DMS53 (cell line): ENCODE measurements at places on chromosomes 13 and 19.
A peak's percentile ranks its signal among the peaks of the same experiment; 100 is the strongest.

DNA sequence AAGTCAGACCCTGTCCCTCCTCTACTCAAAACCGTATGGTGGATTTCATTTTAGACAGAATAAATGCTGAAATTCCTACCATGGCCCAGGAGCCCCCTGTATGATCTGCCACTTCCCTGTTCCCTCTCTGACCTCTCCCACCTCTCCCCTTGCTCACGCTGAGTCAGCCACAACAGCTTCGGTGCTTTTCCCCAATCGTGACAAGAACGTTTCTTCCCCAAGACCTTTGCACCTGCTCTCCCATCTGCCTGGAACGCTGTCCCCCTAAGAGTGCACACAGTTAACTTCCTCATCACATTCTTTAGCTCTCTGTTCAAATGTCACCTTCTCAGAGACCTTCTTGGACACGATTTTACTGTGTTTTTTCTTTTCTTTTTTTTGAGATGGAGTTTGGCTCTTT is 2.3 kb downstream of the VRK3 start:
- DNase-seq, result no peak

DNA sequence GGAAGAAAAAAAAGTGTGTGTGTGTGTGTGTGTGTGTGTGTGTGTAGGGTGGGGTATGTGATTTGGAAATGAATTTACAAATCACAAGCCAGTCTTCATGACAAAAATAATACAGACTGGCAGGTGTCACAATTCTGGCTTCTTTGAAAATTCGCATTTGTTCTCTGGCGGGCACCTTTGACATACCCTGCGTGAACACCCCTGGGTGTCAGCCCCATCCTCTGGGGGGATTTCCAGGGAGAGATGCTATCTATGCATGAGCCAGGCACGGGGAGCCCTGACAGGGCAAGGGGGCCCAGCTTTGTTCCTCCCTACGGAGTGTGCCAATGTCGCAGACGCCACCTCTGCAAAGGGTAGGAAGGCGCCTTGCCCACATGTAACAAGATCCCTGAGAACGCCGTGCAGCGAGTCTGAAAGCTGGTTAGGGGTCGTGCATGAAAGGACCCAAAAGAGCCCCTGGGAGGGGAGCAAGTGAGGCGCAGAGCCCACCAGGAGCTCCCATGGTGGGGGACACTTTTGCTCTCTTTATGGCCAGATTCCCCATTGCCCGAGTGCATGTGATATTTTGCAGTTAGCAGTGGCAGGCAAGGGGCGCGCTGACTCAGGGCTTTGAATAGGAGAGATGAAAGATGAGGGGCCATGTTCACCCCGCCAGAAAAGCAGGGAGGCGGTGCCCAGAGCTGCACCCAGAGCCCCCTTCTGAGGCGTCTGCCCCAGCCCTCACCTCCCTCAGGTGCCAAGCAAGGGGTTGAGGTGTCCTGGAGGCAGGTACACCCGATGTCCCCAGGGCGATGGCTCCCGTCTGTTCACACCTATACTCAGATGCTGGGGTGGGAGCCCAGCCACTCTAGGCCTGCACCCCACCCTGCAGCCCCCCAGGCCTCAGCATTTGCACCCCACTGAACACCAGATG is 45.3 kb downstream of the KLF2 start:
- no peak for DNase-seq

GRCh38 chr13:45051315-45051714 is 62.0 kb downstream of the GPALPP1 start:
- DNase-seq, result no peak

- DNase-seq, result no peak
Observed at GRCh38 chr19:56117376-56117884, 3.7 kb downstream of the ZNF787 start.

DNA sequence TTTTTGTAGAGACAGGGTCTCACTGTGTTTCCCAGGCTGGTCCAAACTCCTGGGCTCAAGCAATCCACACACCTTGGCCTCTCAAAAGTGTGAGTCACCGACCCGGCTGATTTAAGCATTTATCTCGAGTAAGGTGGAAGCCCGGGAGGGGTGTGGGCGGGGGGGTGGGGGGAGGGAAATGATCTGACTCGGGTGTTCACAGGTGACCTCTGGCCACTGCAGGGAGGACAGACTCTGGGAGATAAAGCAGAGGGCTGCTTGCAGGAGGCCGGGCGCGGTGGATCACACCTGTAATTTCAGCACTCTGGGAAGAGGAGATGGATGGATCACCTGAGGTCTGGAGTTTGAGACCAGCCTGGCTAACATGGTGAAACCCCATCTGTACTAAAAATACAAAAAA is 7.9 kb downstream of the DENND1C start:
- peak; percentile 27 for DNase-seq
